Activated CD8-positive, alpha-beta T cell treated with anti-CD3 and anti-CD28 coated beads, Interleukin-2, amount 10 ng/mL, durations not matched to agents 7 days and 5 days (primary cell): ENCODE measurements at places on chromosomes 6 and 20.

DNA sequence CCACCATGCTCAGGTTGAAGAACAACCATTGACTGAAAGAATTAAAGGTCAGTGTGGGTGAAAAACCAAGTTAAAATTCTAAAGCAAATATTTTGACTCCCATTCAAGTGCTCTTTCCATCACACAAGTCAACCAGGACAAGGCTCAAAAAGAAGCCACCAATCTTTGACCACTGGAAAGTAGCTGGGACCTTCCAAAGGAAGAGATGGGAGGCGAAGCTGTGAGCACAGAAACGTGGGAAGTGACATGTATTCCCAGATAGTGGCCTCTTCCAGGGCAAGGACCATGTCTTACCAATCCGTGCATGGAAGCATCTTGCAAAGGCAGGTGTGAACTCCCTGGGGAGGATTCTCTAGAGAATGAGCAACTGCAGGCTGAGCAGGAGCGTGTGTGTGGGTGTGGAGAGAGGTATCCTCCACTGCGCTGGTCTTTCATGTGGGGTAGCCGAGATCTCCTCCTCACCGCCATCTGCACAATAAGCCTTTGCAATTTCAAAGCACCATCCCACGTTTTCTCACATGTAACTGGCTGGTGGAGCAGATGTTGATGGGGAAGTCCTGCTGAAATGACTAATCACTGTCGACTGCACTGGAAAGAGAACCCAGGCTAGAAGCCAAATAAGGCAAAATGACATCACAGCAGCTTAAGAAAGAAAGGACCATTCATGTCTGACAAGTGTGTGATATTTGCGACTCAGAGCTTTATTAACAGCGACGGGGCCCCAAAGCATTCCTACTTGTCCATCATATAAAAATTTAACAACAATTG, 189.4 kb upstream of the RREB1 start:
- DNase-seq: peak; percentile 36

DNA sequence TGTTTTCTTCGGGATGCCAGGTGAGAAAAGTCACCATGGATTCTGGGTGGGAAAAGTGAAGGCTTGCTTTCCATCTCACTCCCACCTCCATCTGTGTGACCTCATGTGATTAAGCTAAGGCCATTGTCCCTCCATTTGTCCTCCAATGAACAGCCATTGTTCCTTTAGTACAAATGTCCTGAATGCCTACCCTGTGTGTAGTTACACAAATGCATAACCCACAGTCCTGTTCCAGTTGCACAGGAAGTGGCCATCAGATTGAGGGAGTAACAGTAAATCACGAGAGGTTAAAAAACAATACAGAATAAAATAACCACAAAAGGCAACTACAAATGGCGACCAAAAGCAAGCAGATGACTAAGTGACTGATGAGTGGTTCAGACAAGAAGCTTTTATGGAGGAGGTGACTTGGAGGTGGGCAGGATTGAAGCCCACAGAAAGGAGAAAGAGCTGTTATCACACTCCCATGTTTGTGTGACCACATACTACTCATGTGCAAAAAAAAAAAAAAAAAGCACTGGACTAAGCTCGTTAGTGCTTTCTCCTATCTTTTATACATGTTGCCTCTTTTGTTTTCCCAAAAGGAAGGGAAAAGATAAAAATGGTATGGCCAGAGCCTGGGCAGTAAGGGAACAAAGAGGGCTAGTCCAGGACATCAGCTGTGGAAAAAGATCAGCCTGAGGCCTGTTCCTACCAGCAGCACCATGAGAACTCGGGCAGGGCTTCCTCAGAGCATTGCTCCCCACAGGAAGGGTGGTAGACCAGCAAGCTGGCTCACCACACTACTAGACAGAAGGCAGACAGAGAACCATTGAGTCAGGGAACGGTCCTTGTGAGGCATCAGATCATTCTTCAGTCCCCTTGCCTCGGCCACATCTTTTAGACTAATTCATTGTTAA, 111.0 kb downstream of the TFAP2A start:
- no peak for DNase-seq

GRCh38 chr6:47362857-47363461, 53.3 kb upstream of the TNFRSF21 start:
- DNase-seq: no peak

- DNase-seq: no peak
These were observed 678.8 kb upstream of the MARCKS start for GRCh38 chr6:113178349-113178748.

DNA sequence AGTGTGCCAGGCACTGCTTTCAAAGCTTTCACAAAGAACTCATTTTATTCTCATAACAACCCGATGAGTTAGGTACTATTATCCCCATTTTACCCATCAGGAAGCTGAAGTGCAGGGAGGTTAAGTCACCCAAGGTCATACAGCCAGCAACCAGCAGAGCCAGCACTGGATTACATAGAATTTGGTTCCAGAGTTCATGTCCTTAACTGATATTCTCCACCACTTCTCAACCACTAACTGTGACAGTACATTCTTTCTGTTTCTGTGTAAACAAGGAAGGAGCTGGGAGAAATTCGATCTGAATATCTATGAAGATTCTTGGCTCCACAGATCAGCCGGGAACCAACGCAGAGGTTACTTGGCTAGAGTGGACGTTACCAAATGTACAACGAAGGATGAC, 98.0 kb downstream of the KIF16B start:
- no peak for DNase-seq

DNA sequence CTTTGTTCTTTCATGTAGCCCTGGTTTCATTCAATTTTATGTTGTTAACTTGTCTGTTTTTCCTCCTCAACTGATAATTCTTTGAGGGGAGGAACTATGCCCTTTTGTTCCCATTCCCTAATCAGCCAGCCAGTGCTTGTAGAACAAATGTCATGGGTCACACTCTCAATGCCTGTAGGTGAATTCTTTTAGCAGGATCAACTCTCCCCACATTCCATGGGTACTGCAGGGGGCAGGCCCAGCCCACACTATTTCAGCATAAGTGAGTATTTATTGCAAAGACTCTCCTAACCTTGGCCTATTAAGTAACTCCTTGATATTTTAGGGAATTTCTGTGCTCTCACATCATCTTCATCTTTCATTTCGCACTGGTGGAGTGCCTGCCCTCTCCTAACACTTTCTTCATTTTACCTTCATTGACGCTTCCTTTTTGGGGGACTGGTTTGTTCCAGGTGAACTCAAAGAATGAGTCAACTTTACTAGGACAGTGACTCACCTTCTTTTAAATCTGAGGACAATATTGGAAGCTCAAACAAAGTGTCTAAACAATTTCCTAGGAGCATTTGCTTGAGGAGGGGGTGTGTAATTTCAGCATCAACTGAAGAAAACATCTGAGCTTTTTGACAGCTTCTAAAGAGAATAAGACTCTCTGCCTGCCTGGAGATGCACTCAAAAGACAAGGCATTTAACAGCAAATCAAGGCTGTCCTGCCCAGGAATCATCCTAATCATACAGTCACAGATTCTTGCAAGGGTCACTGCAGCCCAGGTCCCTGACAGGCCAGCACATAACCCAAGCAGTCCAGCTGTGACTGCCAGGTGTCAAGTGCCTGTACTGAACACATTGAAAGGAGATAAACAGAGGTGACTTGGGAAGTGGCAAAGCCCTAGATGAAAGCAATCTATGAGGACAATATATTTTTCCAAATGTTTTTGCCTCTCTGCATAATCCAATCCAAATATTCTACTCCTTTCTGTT, 263.9 kb upstream of the PRND start:
- DNase-seq: no peak

DNA sequence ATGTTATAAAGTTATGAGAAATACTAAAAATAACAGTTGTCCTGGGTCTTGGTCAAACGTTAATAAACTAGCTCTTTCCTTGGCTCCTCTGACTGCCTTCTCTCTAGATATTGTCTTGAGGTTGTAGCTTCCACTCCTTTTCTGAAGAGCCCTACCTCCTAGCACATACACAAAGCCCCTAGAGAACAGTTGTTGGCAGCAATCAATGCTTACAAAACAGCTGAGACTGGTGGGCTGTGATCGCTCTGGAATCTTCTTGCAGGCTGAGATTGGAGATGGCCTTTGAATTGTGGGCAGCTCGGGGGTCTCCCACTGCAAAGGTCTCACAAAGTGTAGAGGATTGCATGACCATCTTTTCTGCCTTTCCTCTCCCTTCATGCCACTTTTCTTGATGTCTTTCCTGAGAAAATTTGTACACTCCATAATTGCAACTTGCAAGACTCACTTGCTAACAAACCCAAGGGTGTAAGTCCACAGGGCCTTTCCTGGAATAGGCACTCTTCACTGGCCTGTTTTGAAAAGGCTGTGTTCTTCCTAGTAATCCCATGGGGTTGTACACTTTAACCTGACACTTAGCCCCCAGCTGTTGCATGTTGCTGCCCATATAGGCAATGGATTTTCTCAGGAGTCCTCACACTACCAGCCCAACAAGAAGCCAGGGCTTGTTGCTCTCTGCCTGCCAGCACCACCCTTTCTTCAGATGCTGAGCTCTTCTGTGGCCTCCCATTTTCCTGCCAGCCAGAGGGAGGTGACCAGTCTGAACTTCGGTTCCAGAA, 99.9 kb downstream of the TCP11 start:
- DNase-seq: no peak

- DNase-seq: no peak
These were observed 754.7 kb upstream of the NRSN1 start for GRCh38 chr6:23371132-23371915.

GRCh38 chr6:113591896-113592827, 265.0 kb upstream of the MARCKS start:
- no peak for DNase-seq

GRCh38 chr6:81262656-81263055, 489.8 kb downstream of the TENT5A start:
- DNase-seq: no peak
